NCI-H146 (cell line): ENCODE measurements at places on chromosomes 1 and 21.
A peak's percentile ranks its signal among the peaks of the same experiment; 100 is the strongest.

DNA sequence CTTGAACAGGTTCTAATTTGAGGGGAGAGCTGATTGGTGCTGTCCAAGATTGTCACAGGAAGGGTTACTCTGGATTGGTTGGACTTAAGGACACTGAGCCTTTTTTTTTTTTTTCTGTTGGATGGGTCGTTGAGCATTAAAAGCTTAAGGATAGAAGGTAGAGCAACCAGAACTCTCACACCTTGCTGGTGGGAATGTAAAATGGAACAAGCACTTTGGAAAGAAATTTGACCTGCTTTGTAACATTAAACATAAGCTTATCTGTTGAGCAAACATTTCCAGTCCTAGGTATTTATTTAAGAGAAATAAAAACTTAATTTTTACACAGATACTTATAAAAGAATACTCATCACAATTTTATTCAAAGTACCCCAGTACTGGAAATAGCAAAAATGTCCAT is 29.8 kb upstream of the PLA2G2A start:
- DNase-seq, result no peak

- no peak for DNase-seq
Observed at GRCh38 chr1:83791821-83792437, 207.0 kb downstream of the TTLL7 start.

GRCh38 chr1:47574451-47575165 is 136.8 kb downstream of the FOXD2 start:
- no peak for DNase-seq

DNA sequence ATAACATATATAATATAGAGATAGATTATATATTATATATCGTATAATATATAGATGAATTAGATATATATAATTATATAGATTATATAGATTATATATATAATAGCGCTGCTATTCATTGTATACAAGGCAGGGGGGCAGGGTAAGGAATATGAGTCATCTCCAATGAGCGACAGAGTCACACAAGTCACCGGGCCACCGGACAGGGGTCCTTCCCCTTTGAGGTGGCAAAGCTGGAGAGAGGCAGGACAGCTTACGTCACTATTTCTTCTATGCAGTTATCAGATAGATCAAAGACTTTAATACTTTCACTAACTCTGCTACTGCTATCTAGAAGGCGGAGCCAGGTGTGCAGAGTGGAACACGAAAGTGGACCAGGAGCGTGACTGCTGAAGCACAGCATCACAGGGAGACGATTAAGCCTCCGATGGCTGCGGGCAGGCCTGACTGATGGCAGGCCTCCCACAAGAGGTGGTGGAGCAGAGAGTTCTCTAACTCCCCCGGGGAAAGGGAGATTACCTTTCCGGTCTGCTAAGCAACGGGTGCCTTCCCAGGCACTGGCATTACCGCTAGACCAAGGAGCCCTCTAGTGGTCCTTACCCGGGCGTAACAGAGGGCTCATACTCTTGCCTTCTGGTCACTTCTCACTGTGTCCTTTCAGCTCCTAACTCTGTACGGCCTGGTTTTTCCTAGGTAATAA is 2154.7 kb downstream of the MRPL39 start:
- DNase-seq, result no peak

DNA sequence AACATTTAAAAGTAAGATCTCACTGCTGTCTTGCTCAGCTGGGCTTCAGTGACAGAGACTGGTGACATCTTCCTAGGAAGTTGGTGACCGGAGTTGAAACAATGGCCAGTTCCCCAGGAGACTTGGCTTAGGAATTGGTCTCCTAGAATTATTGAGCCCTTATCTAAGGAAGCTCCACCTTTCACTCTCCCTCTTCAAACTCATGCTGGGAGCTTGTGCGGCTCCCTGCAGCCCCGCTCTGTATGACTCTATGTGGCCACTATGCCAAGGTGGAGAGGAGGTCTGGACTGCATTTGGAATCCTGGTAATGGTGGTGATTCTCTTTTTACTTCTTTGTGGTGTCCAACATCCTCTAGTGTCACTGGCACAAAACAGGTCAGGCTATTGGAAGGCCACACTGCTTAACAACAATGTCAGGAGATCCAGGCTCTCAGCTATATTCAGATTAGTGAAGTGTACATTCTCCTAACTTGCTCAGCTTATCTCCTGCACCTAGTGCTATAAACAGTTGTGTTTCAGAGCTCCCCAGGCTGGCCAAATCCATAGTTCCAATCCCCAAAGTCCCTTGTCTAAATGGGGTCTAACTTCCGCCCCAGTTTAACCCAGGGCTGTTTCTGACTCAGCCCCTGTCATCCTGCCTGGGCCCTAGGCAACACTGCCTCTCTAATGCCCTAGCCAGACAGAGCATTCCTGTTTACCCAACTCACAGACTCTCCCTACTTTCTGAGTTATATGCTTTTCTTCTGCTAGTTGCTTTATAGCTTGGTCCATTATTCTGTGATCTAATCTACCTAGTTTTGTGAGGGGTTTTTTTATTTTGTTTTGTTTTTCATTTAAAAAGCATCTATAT is 18.3 kb downstream of the ATP2B4 start:
- DNase-seq, result peak; percentile 36

- no peak for DNase-seq
Observed at GRCh38 chr1:31133368-31133767, 67.9 kb upstream of the PUM1 start.

- no peak for DNase-seq
Observed at GRCh38 chr1:235331401-235331800, 3.0 kb downstream of the GGPS1 start.

GRCh38 chr1:89710498-89711139 is 77.7 kb downstream of the LRRC8C start:
- no peak for DNase-seq

DNA sequence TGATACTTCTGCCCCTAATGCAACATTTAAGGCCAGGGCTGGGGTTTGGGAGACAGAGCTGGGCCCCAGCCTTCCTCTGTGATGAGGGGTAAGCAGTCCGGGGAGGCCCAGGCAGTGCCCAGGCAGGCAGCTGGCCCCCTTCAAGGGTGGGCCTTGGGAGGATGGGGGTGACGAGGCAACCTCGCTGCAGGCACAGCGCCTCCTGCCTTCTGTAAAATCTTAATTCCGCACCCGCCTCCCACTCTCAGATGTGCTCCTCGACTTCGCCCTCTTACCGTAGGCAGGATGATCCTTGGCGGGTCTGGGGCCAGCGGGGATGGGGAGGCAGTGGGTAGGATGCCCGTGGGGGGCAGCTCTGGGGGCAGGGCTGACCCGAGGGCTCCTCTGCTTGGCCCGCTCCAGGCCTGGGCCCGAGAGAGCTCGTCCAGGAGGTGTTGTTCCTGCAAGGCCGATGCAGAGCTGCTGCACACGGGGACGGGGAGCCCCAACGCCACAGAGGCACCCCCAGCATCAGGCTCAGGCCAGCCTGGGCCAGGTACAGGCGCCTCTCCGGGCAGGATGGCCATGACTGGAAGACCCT is 9.1 kb downstream of the C21orf58 start:
- no peak for DNase-seq

- DNase-seq, result peak; percentile 50
Observed at GRCh38 chr1:205748403-205749233, 1.4 kb downstream of the NUCKS1 start.
